Upper lobe of right lung (tissue), 1 donor: ENCODE measurements at places on chromosomes 3 and 15. TPM values are rescaled to one million over a fixed set of nuclear protein-coding genes. Genes with fewer than 3 reads are reported as not detected.

DNA sequence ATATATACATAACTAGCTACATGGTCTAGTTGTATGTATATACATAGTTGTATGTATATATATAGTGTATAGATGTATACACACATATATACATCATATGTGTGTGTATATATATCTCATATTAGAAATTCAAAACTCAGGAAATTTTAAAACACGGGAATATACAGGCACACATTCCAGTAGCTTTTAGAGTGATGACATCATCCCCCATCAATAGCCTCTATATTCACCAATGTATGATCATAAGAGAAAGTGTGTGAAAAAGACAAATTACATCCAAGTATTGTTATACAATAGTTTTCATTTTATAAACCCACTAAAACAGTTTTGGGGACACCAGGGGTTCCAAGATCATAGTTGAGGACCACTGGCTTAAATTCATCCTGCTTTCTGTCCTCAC lies 23.0 kb downstream of the SCN10A start:
- DNase-seq = no peak

GRCh38 chr3:49133226-49133951 lies 539 bp upstream of the LAMB2 start:
- DNase-seq = peak; percentile 90

DNA sequence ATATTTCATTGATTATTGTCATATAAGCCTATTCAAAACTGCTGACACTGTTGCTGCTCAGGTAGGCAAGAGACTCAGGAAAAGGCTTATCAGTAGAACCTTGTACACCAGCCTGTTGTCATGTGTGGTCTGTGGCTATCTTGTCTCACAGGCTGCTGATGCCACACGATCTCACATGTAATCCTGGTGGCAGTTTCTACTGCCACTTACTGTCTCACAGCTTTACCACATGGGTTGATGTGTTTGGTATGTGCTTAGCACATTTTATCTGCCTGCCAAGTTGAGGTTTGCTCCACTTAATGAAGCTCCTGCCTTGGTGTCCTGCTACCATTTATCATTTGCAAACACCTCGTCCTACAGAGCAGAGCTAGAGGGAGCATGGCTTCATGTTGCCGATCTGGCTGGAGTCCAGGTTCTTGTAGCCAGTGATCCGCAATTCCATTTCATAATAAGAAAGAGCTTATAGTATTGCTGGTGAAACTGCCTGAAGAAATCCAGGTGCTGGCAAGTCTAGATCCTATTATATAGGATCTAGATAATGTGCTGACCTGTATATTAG lies 637.9 kb downstream of the NLGN1 start:
- no peak for DNase-seq

The SERINC4 gene
- total RNA-seq = not detected

- DNase-seq = no peak
Observed at GRCh38 chr15:27271258-27271657, 300.3 kb downstream of the GABRG3 start.

GRCh38 chr3:42600958-42601675 lies 631 bp downstream of the NKTR start:
- DNase-seq = peak; percentile 83

DNA sequence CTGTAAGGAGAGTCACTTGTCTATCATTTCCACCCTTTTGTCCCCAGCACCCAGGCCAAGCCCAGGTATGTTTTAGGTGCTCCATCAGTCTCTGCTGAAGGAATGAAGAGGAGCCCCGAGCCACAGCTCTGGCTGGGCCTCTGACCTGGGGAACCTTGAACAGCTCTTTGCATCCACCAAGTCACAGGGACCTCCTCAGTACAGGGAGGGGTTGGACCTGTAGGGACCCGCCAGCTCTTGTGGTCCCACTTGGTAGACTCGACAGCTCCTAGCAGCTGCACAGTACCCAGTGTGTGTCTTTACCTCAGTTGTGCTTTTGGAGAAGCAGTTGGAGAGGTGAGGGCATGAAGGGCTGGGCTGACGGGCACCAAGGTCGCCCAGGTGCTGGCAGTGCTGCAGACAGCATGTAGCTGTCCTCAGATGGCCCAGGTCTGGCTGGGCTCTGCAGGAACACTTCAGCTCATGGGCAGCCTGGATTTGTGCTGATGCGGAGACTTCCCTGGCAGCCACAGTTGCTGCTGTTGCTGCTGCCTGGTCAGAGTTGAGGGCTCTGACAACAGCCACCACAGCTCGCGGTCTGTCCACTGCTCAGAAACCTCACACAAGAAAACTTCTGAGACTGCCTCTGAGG lies 123.6 kb downstream of the CACNA1D start:
- DNase-seq = no peak

The GOLGA6A gene
- total RNA-seq = not detected

DNA sequence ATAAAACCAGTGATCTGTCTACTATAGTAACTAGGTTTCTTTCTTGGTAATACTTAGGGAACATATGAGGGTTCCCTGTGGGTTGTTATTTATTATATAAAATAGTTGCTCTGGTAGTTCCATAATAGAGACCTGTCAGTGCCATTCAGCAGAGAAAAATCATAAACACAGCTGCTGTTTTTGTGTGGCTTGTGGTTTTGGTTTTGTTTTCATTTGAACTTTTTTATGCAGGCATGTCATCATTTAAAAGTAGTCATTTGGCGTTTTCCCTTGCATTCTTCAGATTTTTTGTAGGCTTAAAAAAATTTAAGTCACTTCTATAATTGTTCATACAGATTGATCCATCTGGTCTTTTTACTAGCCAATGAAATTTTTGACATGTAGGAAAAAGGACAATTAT lies 47.9 kb downstream of the PIK3CA start:
- no peak for DNase-seq

DNA sequence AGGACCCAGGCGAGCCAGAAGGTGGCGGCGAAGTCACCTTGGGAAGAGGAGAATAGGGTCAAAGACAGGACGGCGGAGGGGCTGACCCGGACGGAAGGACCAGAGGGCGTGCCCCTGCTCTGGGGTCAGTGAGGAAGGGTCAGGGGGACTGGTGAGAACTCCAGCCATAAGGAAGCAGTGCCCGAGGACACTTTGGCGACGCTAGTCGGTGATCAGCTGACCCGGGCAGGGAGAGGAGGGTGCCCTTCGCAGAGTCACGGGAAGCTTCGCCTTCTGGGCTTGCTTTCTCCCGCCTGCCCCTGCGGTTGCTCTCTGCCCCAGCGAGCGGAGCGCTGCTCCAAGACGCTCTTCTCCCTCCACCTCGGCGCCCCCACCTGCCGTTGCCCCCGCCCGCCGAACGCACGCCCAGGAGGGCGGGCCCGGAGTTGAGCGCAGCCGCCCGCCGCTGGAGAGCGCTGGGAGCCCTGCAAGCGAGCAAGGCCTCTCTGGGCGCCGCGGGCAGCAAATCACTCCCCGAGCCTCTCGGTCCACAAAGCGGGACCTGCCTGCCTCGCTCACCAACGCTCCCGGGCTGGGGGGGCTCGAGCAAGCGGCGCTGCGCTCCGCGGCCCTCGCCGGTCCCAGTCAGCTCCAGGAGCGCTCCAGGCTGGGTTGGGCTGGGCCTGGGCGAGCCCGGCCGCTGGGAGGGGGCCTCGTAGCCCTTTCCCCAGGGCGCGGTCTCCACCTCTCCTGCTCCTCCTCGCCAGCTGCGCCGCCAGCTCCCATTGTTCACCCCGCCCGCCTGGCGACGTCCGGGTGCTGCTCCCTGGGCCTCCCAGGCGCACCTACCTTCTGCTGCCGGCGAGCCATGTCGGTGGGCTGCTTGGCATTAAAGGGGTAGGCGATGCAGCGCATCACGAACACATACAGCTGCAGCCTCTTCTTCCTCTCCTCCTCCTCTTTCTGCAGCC lies 1.2 kb downstream of the CADPS start:
- DNase-seq = peak; percentile 65

GRCh38 chr3:129888771-129889170 lies 4.7 kb downstream of the TMCC1 start:
- DNase-seq = no peak

GRCh38 chr3:166498446-166498845 lies 661.2 kb upstream of the BCHE start:
- no peak for DNase-seq

DNA sequence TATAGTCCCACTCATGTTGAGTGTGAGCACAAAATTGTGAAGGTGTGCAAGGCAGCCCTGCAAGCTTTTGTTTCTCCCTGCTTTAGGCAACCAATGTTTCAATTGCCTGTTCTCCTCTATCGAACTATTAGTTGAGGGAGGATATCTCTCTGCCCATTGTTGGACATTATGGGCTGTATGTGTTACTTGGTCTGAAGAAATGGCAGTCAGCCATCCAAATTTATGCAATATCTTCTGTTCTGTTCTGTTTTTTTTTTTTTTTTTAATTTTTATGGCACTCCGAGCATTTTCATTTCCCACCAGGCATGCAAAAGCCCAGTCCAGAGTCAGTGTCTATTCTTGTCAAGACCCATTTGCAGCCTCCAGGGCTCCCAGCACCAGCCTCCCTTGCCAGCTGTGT lies 44.0 kb downstream of the ANAPC13 start:
- DNase-seq = no peak

- DNase-seq = no peak
Observed at GRCh38 chr15:26676115-26676514, 96.8 kb downstream of the GABRB3 start.

DNA sequence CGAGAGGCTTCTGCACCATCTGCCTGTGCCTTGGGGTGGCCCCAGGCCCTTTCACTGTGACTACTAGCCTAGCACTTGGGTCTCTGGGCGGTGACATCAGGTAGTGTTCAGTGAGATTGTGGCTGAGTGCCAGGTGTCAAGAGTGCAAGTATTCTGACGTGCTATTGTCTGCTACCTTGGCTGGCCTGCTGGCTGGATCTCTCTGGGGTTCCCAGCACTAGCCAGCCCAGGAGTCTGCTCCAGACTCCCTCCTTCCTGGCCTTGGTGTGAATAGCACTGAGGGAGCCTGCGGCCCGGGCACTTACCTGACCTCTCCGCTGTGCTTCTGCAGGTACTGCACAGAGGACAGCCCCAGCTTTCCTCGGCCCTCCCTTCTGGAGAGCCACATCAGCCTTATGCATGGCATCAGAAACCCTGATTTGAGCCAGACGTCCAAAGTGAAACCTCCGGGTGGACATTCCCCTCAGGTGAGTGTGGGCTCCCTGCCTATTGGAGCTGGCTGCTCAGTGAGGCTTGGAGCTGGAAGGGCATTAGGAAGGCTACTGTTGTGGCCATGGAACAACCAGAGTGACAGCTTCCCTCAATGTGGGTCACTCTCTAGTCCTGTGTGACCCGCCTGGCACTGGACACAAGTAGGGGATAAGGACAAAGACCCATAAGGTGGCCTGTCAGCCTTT lies 17.5 kb upstream of the ALPK3 start:
- DNase-seq = peak; percentile 28

GRCh38 chr3:183554377-183554776 lies 1.1 kb downstream of the KLHL6 start:
- DNase-seq = no peak

The ATR gene
- total RNA-seq = 23.0 TPM

GRCh38 chr15:65033659-65034269 lies 4.3 kb upstream of the MTFMT start:
- DNase-seq = no peak

The NIT2 gene
- total RNA-seq = 31.1 TPM

GRCh38 chr15:38896647-38897046 lies 332.0 kb upstream of the RASGRP1 start:
- no peak for DNase-seq

- no peak for DNase-seq
Observed at GRCh38 chr3:14166877-14167603, 11.4 kb downstream of the XPC start.

The ESYT3 gene
- total RNA-seq = 66.4 TPM

GRCh38 chr3:180624714-180625113 lies 22.8 kb downstream of the TTC14 start:
- DNase-seq = no peak

DNA sequence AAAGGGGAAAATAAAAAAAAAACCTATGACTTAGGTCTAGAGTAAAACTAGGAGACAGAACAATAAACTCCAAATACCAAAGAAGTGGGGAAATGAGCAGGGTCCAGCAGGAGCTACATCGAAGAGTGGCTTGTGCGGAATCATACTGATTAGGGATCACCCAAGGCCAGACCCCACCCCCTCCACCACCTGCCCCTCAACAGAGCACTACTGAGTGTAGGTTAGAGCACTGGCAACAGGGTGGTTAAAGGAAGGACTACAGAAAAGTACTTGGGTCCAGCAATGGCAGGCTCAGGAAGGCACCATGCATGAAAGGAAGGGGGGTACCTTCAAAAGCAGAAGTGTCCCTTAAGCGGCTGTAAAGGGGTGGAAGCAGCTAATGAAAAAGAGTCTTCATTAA lies 96.2 kb downstream of the UBE3A start:
- no peak for DNase-seq

The ACOX2 gene
- 20.1 TPM for total RNA-seq

The CSNK1G1 gene
- 19.8 TPM for total RNA-seq

DNA sequence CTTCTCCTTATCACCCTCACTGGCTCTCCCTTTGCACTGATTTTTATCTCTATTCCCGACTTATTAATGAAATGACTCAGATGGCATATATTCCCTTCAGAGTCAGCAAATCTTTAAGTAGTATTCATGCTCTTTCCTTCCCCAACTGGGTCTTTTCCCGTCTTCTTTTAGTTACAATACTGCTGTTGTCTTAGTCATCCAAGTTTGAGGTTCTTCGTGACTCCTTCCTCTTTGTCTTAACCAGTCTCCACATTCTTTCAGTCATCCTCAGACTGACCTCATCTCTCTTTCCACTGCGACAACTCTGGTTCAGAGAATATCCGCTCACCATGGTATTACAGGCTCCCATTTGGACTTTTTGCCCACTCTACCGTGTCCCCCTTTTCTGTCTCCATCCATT lies 12.4 kb downstream of the WDR5B start:
- DNase-seq = no peak

The STRIT1 gene
- total RNA-seq = not detected

GRCh38 chr15:68313501-68314410 lies 36.2 kb downstream of the FEM1B start:
- DNase-seq = peak; percentile 38

The PRKCI gene
- total RNA-seq = 43.2 TPM

GRCh38 chr3:142724682-142725356 lies 985 bp downstream of the TRPC1 start:
- DNase-seq = peak; percentile 69

DNA sequence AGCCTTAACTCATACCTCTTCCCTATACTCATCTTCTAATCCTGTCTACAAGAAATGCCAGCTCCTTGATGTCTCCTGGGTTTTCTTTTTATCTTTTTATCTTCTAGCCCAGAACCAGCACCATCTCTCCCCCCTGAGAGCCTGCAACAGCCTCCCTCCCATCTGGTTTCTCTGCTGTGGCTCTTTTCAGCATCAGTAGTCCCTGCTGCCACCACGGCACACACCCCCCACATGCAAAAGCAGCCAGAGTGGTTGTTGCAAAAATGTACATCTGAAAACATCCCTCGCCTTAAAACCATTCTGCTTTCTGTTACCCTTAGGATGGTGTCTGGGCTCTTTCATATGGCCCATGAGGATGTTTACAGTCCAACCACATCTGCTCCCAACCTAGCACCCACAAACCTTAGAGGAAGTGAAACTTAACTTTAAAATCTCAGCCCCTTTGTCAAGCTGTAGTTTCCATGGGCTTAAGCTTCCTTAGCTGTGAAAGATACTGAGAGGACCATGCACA lies 775 bp downstream of the TTC21A start:
- DNase-seq = no peak

- DNase-seq = no peak
Observed at GRCh38 chr15:52336529-52336928, 40.9 kb upstream of the MYO5C start.

The EXOSC7 gene
- 36.2 TPM for total RNA-seq

The RASGRF1 gene
- total RNA-seq = 105 TPM

- DNase-seq = no peak
Observed at GRCh38 chr15:22839046-22839695, 705 bp downstream of the NIPA2 start.
